ENCODE measurements at places on chromosomes 2 and 18. TPM values are rescaled to one million over a fixed set of nuclear protein-coding genes. Genes with fewer than 3 reads are reported as not detected.

- H3K4me3 ChIP-seq: no peak overlapping the region
- no peak overlapping the region for H3K27ac ChIP-seq
- H3K27me3 ChIP-seq: no peaks in the 10 kb centered on the region
- H3K36me3 ChIP-seq: no peaks in the 10 kb centered on the region
These were observed 772.2 kb downstream of the TRIB2 start for GRCh38 chr2:13488965-13489364.

- DNase-seq: peak; percentile 24
- H3K36me3 ChIP-seq: no peaks in the 10 kb centered on the region
- no peaks in the 10 kb centered on the region for H3K27me3 ChIP-seq
- H3K4me1 ChIP-seq: peaks cover 12% of the 10 kb centered on the region
- no peak overlapping the region for H3K4me3 ChIP-seq
- peak overlapping the region; percentile 35 for H3K27ac ChIP-seq
These were observed 119.6 kb upstream of the ARL5A start for GRCh38 chr2:151947813-151948165.

DNA sequence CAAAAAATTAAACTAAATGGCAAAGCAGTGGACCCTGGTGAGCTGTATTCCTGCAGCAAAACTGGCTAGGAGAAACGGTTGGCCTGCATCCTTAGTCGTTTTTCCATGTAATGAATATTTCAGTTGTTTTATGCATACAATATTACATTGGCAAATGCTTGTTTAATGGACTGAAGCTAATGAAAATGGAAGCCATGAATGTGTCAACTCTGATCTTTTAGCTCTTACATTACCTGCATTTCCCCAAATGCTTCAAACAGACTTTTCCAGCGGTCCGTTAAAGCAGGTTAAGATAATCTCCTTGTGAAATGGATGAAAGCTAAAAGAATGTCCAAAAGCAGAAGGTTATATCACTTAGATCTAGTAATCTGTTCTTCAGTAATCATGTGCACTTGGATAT, 686.3 kb upstream of the SETBP1 start:
- no peaks in the 10 kb centered on the region for H3K4me1 ChIP-seq
- H3K36me3 ChIP-seq: no peaks in the 10 kb centered on the region
- H3K27me3 ChIP-seq: no peaks in the 10 kb centered on the region
- no peak overlapping the region for H3K4me3 ChIP-seq

GRCh38 chr18:32301361-32301760, 111.5 kb downstream of the MEP1B start:
- H3K27ac ChIP-seq: no peak overlapping the region
- no peaks in the 10 kb centered on the region for H3K36me3 ChIP-seq
- no peak overlapping the region for H3K4me3 ChIP-seq
- no peaks in the 10 kb centered on the region for H3K27me3 ChIP-seq
- peak; percentile 37 for DNase-seq

DNA sequence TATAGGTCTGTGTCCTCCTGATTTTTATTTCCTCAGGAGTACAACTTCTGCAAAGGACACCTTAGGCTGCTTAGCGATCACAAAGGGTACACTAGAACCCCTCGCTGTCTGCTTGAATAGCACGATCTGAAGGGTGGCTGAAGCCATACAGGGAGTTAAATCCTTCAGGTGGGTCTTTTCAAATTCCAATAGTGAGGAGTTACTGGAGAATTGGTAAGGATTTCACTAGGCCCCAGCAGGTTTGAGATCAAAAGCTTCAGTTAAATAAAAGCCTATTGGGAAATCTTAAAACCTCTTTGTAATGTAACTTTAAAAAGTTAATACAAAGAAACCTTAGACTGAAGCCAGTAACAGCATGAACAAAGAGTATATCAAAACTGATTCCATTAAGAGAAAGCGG, 613.1 kb downstream of the ZEB2 start:
- H3K4me3 ChIP-seq: no peak overlapping the region
- H3K36me3 ChIP-seq: no peaks in the 10 kb centered on the region
- no peaks in the 10 kb centered on the region for H3K27me3 ChIP-seq
- no peaks in the 10 kb centered on the region for H3K4me1 ChIP-seq

DNA sequence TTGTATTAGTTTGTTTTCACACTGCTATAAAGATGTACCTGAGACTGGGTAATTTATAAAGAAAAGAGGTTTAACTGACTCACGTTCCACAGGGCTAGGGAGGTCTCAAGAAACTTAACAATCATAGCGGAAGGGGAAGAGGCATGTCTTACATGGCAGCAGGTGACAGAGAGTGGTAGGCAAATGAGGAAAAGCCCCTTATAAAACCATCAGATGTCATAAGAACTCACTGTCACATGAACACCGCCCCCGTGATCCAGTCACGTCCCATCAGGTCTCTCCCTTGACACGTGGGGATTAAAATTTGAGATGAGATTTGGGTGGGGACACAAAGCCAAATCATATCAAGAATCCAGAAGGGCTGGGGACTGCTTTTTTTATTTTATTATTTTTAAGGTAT, 120.0 kb downstream of the GALNT14 start:
- peaks cover 17% of the 10 kb centered on the region for H3K4me1 ChIP-seq
- no peak overlapping the region for H3K27ac ChIP-seq
- H3K27me3 ChIP-seq: peaks cover 3% of the 10 kb centered on the region

DNA sequence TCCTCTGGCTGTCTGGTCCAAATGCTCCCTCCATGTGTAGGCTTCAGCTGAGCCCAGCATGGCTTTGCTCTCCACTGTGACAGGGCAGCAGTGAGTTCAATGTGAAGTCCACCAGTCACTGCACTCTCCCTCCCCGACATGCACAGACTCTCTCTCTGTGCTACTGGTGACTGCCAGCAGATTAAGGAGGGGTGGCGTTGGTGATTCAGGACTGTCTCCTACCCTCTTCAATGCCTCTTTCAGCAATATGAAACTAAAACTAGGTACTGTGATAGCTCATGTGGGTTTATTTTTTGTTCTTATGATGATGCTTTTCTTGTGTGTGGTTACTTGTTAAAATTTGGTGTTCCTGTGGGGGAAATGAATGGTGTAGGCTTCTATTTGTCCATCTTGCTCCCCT, 201.0 kb upstream of the RBMS1 start:
- no peak overlapping the region for H3K27ac ChIP-seq
- DNase-seq: no peak
- no peaks in the 10 kb centered on the region for H3K4me1 ChIP-seq
- H3K4me3 ChIP-seq: no peak overlapping the region

- H3K4me3 ChIP-seq: no peak overlapping the region
- H3K27me3 ChIP-seq: no peaks in the 10 kb centered on the region
- no peak for DNase-seq
These were observed 10.3 kb downstream of the PECR start for GRCh38 chr2:216071111-216071851.

GRCh38 chr2:228082571-228082970, 98.9 kb downstream of the SPHKAP start:
- no peak for DNase-seq
- H3K27ac ChIP-seq: no peak overlapping the region
- no peaks in the 10 kb centered on the region for H3K36me3 ChIP-seq
- H3K4me1 ChIP-seq: no peaks in the 10 kb centered on the region

DNA sequence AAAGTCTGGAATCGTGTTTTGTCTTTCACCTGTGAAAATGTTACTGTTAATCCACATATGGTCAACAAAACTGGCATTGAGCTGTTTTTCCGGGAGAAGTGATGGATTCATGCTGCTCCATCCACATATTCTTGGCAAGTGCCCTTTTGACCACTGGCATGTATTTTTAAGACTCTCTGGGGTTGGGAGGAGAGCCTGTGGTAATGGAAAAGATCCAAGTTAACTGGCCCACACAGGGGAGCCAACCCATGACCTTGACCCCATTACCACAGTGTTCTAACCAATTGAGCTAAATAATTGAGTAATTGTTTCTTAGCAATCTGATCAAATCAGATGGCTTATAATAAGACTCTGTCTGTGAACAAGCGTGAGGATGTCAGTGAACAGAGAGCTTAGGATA, 296.2 kb upstream of the NRP2 start:
- peaks cover 3% of the 10 kb centered on the region for H3K4me1 ChIP-seq
- no peak overlapping the region for H3K4me3 ChIP-seq
- H3K36me3 ChIP-seq: no peaks in the 10 kb centered on the region
- no peak for DNase-seq
- H3K27me3 ChIP-seq: no peaks in the 10 kb centered on the region
- H3K27ac ChIP-seq: no peak overlapping the region

DNA sequence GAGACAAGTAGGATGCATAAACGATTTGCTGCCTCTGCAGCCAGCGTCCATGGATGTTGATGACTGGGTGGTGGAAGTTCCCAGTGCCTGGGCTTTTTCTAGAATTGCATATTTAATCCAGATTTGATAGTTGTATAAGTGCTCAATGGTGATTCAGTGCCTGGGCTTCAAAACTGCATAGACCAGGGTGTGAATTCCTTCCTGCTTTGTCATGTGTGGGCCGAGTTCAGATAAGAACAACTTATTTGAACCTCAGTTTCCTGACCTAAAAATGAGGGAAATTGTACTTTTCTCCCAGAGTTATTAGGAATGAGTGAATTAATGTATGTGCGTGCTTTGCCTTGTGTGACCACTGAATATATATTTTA, 154.6 kb downstream of the WDSUB1 start:
- H3K36me3 ChIP-seq: no peaks in the 10 kb centered on the region
- H3K4me3 ChIP-seq: no peak overlapping the region
- H3K27me3 ChIP-seq: no peaks in the 10 kb centered on the region

The INHA gene
- 0.27 TPM for total RNA-seq

The PLEK gene
- total RNA-seq: 4.4 TPM

The RIF1 gene
- total RNA-seq: 38.6 TPM

The SPATA3 gene
- total RNA-seq: not detected

The TMEM169 gene
- 2.8 TPM for total RNA-seq

The BMP10 gene
- total RNA-seq: not detected
